Tibial artery (tissue), 4 donors: ENCODE measurements at places on chromosomes 5 and 9.

DNA sequence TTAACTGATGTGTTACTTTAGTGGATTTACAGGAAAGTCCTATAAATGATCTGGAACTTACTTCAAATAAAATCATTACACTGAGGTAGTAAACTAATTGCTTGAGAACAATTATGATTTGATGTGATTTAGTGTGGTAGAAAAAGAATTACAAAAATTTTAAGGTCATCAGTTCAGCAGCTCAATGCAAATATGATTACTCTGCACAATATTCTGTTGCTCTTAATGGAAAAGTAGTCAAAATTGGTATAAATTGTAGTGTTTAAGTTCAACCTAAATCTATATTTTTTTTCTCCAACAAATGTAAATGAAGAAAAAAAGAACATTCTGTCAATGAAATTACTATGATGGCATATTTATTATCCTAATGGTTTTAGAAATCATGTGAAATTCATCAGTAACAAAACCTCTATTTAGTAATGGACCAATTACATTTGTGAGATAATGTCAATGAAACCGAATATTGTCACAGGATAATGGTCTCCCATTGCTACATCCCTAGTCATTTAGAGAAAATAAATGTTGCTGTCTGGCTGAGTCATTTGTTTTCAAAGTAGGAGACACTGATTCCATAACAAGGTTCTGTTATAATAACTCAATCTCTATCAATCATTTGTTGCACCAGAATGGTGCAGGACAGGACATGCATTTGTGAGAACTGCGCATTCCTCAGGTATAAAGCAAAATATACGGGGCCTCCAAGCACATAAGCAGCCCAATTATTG is 177.1 kb downstream of the NFIB start:
- DNase-seq = no peak

GRCh38 chr5:155106221-155106620 is 92.7 kb downstream of the KIF4B start:
- no peak for DNase-seq

- DNase-seq = no peak
Measured at GRCh38 chr5:155978850-155979249, 348.1 kb upstream of the SGCD start.

GRCh38 chr9:14958989-14959388 is 48.8 kb upstream of the FREM1 start:
- DNase-seq = no peak

- DNase-seq = no peak
Measured at GRCh38 chr5:77642738-77643653, 4.5 kb upstream of the OTP start.

- no peak for DNase-seq
Measured at GRCh38 chr5:137705106-137705505, 30.8 kb downstream of the KLHL3 start.

- DNase-seq = no peak
Measured at GRCh38 chr9:10613419-10613818, 617 bp upstream of the PTPRD start.

- no peak for DNase-seq
Measured at GRCh38 chr5:65481171-65481581, 544 bp downstream of the ADAMTS6 start.

GRCh38 chr5:42943931-42944631 is 96.0 kb downstream of the ANXA2R start:
- DNase-seq = no peak

DNA sequence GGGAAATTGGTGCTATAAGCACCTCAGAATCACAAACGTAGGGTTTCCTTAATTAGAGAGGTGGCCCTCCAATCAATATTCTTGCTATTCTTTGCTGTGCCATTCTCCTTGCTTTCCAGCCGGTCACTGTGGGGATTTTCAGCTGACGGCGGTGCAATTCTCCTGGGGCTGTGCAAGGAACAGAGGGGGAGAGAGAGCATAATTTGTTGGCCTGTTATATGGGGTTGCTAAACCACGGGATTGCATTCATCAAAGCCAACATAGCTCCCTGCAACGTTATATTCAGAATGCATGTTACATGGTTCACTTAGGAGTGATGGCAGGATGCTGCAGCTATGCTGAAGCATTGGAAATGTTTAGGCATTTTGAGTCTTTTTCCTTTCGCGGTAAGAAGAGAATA is 441.3 kb upstream of the CLINT1 start:
- no peak for DNase-seq

DNA sequence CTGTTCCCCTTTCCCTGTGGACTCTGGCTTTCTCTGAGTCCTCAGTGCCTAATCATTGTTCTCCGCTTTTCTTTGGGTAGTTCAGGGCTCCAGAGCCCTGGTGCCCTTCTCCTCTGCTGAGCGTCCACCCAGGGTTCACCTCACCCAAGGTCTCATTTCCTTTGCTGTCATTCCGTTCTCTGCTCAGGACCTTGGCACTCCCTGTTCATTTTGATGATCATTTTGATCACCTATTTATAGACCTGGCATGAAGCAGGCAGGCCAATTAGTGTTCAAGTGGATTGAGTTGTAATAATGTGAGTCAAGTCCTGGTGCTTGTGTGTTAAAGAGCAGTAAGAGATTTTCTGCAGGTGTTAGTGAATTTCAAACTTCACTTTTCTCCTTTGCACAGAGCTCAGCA is 3.6 kb downstream of the TRIO start:
- no peak for DNase-seq

- DNase-seq = no peak
Measured at GRCh38 chr9:107700847-107701246, 211.3 kb upstream of the KLF4 start.

GRCh38 chr9:1083325-1083913 is 33.3 kb downstream of the DMRT2 start:
- DNase-seq = no peak

DNA sequence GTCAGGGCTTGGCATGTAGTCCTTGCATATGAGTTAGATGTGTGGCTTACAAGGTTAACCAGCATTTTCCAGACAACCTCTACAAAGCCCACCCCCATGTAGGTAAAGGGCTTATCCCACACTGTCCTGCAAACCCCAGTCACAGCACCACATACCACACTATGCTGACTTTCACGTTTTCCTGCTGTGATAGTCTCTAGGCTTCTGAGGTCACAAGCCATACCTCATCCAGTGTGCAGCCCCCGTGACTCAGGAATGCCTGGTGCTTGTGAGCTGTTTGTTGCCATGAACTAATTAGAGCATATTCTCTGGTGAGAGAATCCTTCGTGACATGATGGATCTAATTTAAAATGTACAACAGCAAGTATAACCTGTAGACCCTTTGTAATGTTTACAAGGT is 50.8 kb downstream of the ERAP1 start:
- DNase-seq = no peak

- no peak for DNase-seq
Measured at GRCh38 chr5:50709471-50709870, 43.0 kb downstream of the PARP8 start.

DNA sequence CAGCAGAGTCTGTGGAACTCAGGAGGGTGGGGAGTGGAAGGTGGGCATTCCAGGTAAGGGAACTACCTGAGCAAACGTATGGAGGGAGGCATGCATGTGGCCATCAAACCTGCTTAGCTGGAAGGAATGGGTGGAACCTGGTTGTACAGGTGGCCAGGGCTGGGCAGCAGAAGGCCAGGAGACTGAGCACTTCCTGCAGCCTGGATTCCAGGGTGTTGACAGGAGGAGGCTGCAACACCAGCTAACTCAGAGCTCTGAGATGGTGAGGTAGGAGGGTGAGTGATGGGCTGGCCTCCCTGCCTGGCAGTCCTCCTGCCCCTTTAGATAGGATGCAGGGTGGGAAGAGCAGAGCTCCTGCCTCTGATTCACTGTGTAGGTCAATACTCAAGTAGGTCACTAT is 92.5 kb upstream of the CPEB4 start:
- no peak for DNase-seq

GRCh38 chr5:175288048-175288621 is 155.8 kb downstream of the DRD1 start:
- DNase-seq = no peak

DNA sequence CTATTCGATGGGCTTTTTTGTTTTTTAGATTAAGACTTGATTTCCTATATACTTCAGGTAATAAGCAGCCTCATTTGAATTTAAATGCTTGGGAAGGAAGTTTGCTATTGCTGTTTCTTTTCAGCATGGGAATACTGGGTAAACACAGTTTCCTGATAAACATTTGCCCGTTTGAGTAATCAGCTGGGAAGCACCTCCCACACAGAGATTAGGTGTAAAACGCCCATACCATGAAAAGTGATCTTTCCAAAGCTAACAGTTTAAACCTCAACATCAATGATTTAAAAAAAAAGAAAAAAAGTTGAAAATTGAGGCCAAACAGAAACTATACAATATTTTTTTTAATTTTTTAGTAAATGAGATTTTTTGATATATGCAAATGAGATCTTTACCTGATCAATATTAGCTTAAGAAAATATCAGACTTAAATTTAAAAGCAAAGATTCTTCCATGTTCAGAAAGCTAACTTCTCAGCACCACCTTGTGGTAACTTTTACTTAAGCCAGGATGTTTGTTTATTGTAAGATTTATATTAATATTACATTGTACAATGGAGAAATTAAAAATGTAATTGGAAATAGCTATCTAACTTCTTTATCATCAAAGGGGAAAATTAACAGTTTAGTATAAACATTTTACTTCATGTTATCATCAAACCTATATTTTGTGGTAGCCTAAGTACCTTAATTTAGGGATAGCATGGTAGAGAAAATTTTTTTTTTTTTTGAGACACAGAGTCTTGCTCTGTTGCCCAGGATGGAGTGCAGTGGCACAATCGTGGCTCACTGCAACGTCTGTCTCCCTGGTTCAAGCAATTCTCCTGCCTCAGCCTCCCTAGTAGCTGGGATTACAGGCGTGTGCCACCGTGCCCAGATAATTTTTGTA is 39.8 kb downstream of the F2RL2 start:
- no peak for DNase-seq

DNA sequence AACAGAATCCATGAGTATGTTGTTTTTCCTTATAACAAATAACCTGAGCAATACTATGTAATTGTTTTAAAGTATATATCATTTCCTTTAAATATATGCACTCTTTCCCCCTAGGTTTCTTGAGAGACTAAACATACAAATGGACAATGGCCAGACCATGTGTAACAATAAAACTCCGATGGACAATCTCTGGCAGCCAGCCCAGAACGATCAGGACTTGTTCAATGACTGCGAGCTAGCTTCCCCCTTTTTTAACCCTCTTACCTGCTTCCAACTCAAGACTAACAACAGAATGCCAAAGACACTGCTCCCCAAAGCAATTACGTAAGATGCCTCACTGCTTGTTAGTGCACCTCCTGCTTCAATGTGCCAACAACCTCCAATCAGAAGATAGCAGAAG is 94.9 kb downstream of the HTR4 start:
- DNase-seq = no peak

- DNase-seq = no peak
Measured at GRCh38 chr5:103512500-103512899, 50.1 kb downstream of the NUDT12 start.

- DNase-seq = no peak
Measured at GRCh38 chr9:112295174-112295573, 38.2 kb downstream of the PTBP3 start.

- DNase-seq = no peak
Measured at GRCh38 chr5:140965905-140966292, 377 bp upstream of the PCDHAC2 start.

DNA sequence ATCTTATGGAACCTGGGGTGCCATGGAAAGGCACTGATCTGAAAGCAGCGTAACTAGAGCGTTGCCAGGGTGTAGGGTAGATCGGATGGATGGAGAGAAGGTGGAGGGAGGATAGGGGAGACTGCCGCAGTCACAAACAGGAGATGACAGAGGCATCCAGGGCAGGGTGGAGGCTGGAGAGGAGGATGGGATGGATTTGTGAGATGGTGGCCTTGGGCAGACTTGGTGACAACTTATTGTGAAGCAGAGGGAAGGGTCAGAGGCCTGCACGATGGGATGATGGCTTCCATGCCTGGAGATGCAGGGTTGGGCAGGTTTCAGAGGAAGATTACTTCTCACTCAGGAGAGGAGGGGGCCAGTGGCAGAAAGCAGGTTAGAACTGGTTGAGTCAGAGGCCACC is 2.4 kb downstream of the GLIPR2 start:
- no peak for DNase-seq
